ENCODE measurements at places on chromosomes 2 and 18.

GRCh38 chr2:100948942-100949811 is 52.9 kb upstream of the RPL31 start:
- peak; percentile 37 for DNase-seq

DNA sequence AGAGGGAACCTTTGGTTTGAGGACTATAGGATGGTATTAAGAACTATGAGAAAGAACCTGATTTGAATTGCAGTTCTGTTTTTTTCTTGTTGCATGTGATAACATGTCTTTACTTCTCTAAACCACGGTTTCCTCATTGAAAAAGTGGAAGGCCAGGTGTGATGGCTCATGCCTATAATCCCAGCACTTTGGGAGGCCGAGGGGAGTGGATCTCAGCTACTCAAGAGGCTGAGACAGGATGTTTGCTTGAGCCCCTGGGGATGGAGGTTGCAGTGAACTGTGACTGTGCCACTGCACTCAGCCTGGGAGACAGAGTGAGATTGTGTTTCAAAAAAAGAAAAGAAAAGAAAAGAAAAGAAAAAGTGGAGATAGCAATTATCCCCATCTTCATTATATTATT is 32.3 kb downstream of the SCN9A start:
- no peak for DNase-seq

GRCh38 chr2:152354909-152355308 is 19.9 kb downstream of the FMNL2 start:
- DNase-seq: peak; percentile 25

- no peak for DNase-seq
These were observed 674 bp downstream of the EVX2 start for GRCh38 chr2:176082824-176083751.

GRCh38 chr2:95388856-95389244 is 13.7 kb upstream of the FAHD2A start:
- no peak for DNase-seq

- DNase-seq: peak; percentile 37
These were observed 1.1 kb downstream of the MREG start for GRCh38 chr2:216012133-216012829.

DNA sequence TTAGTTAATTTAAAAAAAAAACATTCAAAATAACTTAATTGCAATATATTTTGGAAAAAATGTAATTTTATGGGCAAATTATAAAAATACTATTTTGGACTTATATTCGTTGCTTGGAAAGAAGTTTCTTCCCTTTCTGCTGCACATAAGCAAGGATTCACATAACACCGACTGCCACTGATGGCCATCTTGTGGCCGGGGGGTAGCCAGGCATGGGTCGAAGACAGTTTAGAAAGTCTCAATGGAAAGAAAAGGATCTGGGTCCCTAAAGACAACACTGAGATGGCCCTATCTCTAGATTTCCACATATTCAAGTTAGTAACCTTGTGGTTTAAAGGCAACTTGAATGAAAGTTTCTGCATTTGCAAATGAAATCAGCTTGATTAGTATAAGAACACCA is 318.6 kb downstream of the AKAIN1 start:
- no peak for DNase-seq

- DNase-seq: no peak
These were observed 10.7 kb upstream of the GALNT3 start for GRCh38 chr2:165804719-165805118.

- no peak for DNase-seq
These were observed 243.8 kb upstream of the CHST9 start for GRCh38 chr18:27428716-27429475.

DNA sequence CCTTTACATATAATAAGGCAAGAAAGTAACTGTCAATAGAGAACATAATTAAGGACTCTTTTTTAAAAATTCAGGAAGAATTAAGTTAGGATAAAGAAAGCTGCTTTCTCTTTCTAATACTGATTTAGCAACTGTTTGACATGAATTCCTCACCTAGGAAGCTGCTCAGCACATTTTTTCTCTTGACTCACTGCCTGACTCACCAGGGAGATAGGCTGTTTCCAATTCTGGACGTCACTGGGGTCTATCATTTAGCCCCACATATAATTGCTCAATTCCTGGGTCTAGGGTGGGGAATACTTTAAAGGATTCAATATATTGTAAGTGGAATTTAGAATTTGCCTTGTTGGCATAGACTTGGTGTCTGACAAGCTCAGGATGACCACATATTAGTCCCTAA is 50.8 kb upstream of the UGP2 start:
- peak; percentile 89 for DNase-seq

- DNase-seq: no peak
These were observed 21.5 kb upstream of the REEP1 start for GRCh38 chr2:86358957-86359356.

DNA sequence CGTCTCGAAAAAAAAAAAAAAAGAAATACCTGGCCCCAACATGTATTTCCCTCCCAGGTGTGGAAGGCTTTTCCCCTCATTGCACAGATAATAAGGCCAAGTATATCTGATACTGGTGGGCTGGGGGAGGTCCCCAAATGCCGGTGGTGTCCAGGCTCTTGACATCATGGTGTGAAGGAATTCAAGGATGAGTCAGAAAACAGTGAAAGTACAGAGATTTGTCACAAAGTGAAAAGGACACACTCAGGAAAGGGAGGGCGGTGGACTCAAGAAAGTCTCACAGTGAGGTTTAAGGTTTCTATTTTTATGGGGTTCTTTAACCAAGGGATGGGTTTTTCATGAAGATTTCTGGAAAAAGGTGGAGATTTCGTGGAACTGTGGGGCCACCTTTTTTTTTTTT is 37.8 kb upstream of the FZD5 start:
- peak; percentile 37 for DNase-seq

DNA sequence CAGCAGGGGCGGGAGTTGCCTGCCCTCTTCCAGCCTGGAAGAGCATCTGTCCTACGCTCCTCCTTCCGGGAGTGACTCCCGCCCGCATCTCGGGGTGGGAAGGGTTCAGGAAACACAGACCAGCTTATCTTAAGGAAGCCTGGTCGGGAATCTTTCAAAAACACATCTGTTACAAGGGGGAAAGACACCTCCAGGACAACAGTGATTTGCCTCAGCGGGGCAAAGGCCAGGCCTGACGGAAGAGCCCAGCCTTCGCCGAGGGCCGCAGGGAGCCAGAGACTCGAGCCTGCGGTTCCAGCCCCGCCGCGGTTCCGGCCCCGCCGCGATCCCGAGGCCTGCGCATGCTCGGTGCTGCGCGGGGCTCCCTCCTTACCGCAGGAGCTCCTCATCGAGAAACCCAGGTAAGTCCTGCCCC is 38.1 kb upstream of the TGIF1 start:
- peak; percentile 7 for DNase-seq

- no peak for DNase-seq
These were observed 152.2 kb downstream of the INHBB start for GRCh38 chr2:120498121-120498520.

All from EH (cell line).